ENCODE measurements at places on chromosomes 6 and 20.

DNA sequence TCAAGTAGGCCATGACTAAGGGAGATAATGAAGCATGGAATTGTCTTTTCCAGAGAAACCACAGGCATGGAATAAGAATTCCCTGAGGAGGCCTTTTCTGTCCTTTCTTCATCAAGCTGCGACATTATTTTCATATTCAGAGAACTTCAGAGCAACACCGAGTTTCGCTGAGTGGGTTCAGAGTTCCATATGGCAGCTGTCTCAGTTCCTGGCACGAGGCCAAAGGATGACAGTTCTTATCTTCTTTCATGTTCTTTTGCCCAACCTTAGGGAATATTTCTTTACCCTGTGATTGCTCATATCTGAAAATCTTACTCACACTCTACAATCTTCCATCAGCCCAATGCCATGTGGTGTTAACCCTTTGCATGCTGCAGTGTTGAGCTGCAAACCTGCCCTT, 135.3 kb upstream of the BMP2 start:
- no peak for DNase-seq

DNA sequence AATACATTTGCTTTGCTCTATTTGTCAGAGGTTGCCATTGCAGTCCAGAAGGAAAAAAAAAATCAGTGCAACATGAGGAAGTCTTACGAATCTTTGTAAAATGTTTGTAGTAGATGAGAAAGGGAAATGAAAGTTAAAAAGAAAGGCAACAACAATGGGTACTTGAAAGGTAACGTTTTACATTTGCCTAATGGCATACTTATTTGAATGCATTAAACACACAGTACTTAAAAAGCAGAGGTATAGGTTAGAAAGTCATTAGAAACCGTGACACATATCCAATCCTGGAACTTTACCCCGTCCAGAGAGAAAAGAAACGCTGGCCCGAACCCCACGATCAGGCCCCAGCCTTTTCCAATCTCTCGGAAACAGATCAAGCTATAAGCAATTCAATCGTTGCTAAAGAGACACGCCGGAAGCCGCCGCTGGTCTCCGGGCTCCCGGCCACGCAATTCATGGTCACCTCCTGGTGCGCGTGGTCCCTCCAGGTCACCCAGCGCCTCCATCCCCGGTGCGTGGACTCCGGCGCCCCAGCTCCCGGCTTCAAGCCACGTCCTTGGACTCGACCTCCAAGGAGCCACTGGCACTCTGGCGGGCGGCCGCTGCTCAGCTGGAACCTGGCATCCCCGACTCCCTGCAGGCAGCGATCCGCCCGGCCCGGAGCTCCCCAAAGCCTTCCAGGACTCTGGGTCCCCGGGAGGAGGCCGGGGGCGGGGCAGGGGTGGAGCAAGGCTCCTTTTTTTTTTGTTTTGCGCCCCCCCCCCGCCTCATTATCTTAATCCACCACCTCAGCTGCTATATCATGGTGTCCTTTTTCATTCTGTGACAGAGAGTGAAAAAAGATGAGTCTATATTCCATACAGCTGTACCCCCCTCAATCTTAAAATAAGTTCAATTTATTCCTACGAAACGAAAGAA, at the start of gene SLC18B1:
SLC18B1 (minus strand) TSS at position 687 of the 918 bp plus-strand sequence; CDS start at position 506, 181 bp downstream.
- peak; percentile 56 for DNase-seq

DNA sequence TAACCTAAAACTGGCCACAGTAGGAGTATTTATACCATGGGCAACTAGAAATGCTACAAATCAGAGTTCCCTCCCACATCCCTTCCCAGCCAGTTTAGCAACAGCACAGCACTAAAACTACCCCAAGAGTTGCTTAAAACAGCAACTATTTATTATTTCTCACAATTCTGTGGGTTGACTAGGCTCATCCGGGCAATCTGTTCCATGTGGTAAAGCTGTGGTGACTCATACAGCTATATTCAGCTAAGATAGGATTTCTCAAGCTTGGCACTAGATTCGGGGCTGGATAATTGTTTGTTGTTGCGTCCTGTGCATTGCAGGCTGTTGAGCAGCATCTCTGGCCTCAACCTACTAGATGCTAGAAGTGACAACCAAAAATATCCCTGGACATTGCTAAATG, 8.6 kb upstream of the HECA start:
- no peak for DNase-seq

DNA sequence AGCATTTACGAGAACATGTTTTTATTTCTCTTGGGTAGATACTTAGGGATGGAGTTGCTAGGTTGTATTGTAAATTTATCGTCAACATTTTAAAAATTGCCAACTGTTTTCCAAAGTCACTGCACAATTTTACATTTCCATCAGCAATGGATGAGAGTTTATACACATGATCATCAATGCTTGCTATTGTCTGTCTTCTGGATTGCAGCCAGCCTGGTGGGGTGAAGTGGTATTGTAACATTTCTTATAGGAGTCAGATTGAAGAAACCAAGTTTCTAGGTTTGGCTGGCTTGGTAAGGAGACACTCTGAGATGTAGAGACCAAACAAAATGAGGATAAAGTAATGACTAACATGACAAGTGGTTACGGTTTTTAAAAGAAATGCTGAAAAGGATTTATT, 57.1 kb upstream of the HDDC2 start:
- no peak for DNase-seq

DNA sequence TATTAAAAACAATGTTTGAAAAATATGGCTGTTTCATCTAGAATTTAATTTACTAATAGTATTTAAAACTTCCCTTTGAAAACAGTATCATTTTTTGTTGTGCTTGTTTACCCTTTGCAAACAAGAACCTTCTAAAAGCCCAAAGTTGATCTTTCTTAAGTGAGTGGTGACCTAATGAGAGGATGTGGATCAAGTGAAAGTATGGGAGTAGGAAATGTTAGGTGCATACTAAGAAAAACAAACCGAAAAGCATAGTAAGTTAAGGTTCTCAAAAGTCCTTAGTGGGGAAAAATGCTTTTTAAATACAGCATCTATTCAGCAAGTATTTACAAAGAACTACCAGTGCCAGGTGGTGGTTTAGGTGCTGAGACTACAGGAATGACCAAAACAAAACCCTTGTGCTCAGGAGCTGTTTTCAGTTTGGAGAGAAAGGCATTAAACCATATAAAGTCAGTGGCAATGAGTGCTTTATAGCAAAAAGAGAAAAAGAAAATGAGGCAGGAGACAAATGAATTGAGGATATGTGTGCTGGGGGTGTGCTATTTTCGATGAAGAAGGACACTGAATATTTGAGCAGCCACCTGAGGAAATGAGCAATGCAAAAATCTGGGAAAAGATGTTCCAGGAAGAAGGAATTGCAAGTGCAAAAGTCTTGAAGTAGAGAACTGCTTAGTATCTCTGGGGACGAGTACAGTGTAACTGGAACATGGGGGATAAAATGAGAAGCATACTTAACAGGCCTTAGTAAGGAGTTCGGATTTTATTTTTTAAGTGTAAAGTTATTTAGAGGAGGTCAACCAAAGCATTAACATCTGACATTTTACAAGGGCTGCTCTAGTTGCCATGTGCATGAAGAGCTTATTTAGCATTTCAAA, 24.0 kb downstream of the RNF146 start:
- DNase-seq = no peak

DNA sequence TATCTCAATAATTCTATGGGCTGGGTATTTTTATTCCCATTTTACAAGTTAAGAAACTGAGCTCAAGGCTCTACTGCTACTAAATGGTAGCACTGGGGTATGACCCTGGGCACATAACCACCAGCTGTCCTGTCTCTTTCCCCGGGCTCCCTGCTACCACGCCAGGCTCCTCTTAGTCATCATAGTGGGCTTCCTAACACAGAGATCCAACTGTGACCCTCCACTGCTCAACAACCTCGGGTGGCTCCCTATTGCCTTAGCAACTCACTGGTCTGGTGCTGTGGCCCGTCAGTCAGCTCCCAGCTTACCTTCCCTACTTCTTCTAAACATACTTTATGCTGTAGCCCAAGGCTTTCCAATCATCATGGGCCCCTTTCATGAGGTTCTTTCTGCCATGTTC, 4.5 kb downstream of the KIAA1755 start:
- no peak for DNase-seq

GRCh38 chr6:142728364-142728763, 216.6 kb downstream of the HIVEP2 start:
- DNase-seq = peak; percentile 58

- no peak for DNase-seq
Measured at GRCh38 chr6:24988562-24988961, 52.8 kb upstream of the RIPOR2 start.

- peak; percentile 23 for DNase-seq
Measured at GRCh38 chr6:16236631-16237199, 1.7 kb upstream of the GMPR start.

GRCh38 chr6:168332020-168332419, 12.4 kb upstream of the DACT2 start:
- no peak for DNase-seq

- no peak for DNase-seq
Measured at GRCh38 chr20:17610566-17611289, 40.9 kb downstream of the DSTN start.

GRCh38 chr6:93581371-93581770, 162.0 kb upstream of the EPHA7 start:
- no peak for DNase-seq

DNA sequence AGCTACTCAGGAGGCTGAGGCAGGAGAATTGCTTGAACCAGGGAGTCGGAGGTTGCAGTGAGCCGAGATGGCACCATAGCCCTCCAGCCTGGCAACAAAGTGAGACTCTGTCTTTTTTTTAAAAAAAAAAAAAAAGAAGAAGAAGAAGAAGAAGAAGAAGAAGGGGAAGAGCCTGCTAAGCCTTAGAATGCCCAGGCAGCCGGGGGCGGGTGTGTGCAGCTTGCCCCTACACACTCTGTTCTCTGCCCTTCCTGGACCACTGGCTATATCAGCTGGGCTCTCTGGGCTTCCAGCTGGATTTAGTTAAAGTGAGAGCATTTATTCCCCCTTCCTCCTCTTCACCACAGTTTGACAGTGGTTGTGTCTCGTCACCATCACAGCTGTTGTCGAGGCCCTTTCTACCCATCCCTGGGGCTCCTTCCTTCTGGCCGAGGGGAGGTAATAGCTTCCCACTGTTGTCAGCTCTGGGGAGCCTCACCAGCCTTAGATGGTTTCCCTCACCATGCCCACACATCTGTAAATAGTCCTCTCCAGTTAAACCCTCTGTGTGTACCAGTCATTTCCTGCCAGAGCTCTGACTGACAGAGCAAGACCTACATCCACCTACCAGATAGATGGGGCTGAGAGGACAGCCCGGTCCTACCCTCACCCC, 77.6 kb downstream of the TRERF1 start:
- DNase-seq = no peak

DNA sequence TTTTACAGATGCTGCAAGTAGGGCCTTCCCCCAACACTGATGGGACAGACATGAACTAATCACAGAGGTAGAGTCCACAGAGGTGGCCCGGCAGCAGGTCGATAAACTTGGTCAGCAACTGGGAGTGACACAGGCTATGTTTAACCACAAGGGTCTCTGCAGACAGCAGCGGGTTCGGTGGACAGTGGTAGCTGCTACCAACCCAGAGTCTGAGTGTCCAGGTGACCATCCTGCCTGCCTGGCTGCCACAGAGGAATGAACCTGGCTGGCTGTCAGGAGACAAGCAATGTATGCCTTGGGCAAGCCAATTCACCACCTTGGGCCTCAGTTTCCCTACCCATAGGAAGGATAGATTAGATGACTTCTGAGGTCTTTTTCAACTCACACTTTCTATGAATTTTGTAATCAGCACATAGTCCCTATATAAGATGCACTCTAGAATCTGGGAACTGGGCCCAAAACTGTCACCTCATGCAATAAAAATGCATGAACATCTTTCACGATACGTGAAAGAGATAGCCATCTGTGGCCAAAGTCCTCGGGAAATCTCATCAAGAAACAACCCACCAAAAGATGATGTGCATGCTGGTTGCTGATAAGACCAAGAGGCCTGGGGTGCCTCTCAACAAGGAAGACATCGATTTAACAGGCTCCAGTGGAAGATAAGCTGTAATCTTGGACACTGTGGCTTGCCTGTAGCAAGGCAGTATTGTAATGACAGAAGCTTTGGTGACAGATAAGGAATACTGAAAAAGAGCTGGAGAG, 30.5 kb downstream of the MDGA1 start:
- no peak for DNase-seq

Measured in LoVo (cell line).